NCI-H2227 treated with DMSO at 0.1 percent for 48 hours (cell line): ENCODE measurements at places on chromosomes 4 and X.

GRCh38 chrX:152601848-152602616, 35.7 kb upstream of the GABRQ start:
- peak; percentile 47 for DNase-seq

- DNase-seq: no peak
These were observed 41.5 kb downstream of the ASMT start for GRCh38 chrX:1656379-1656778.

- peak; percentile 35 for DNase-seq
These were observed 23.2 kb downstream of the PRPS2 start for GRCh38 chrX:12814420-12814819.

DNA sequence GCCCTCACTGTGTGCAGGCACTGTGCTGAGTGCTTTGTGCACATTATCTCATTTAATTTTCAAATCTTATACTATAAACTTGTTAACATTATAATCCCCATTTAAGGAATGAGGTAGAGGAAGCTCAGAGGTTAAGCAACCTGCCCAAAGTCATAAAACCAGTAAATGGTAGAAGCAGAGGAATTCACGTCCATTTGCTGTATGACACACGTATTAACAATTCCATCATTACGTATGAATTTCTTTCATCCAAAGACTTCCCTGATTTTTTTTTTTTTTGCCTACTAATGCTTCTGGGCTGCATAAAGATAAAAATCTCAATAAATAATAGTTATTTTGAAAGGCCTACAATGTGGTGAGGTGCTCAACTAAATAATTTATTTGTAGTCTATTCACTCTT, 64.5 kb upstream of the H2AZ1 start:
- DNase-seq: no peak

DNA sequence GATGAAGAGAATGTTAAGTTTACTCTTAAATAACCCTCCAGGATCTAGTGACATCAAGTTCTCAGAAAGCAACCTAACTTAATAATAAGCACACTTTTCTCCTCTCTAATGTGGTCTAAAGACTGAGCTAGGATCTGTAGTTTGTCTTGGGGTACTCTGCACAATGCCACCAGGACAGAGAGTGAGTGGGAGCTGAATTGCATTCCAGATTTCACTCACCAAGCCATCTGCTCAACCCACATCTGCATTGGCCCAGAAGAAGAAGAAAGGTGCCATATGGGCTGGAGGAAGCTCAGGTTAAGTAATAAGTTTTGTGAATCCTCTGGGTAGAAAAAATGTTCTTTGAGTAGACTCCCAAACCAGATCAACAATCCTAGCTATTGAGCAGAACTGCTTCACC, 384.6 kb downstream of the PPP3CA start:
- DNase-seq: no peak

GRCh38 chrX:1909419-1910206, 294.8 kb downstream of the ASMT start:
- no peak for DNase-seq

DNA sequence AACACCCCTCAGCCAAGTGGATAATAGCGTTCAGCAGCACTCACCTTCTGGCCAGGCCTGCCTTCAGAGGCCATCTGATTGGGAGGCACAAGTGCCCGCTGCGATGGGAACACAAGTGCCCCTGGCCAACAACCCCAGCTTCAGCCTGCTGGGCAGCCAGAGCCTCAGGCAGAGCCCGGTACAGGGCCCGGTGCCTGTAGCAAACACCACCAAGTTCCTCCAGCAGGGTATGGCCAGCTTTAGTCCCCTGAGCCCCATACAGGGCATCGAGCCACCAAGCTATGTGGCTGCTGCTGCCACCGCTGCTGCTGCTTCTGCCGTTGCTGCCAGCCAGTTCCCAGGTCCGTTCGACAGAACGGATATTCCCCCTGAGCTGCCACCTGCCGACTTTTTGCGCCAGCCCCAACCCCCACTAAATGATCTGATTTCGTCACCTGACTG, 55.9 kb upstream of the MTM1 start:
- DNase-seq: no peak
